ENCODE measurements at places on chromosomes 5 and 9.

- no peak for DNase-seq
Observed at GRCh38 chr5:173479711-173480110, 136.7 kb downstream of the BOD1 start.

- no peak for DNase-seq
Observed at GRCh38 chr5:119342406-119342805, 13.4 kb upstream of the TNFAIP8 start.

GRCh38 chr5:168066536-168067208 is 224.8 kb upstream of the WWC1 start:
- DNase-seq = no peak

DNA sequence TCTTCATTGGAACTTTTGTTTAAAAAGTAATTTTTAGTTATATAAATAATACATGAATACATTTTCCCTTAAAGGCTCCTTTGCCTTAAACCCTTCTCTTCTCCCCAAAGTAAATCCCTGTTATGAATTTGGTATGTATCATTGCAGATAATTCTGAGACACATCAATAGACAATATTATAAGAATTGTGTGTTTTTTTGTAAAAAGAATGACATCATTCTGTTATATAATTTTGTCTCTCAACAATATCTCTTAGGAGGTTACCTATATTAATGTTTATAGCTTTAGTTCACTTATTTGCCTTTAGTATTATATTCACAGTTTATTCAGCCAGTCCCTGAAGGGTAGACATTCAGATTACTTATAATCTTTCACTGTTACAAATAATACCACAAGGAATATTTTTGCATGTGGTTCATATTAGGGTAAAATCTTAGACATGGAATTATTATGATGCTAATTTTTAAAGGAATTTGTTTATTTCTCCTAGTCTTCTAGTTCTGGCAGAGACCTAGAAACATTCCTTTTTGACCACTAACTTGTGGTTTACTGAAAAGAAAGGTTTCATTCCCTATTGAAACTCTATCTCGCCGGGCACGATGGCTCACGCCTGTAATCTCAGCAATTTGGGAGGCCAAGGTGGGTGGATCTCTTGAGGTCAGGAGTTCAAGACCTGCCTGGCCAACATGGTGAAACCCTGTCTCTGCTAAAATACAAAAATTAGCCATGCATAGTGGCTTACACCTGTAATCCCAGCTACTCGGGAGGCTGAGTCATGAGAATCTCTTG is 105.6 kb downstream of the KCTD16 start:
- no peak for DNase-seq

- no peak for DNase-seq
Observed at GRCh38 chr5:34932947-34933346, 3.6 kb downstream of the DNAJC21 start.

GRCh38 chr9:69822116-69822750 is 1.6 kb downstream of the CFAP95 start:
- no peak for DNase-seq

GRCh38 chr9:105500108-105500766 is 52.4 kb downstream of the FSD1L start:
- DNase-seq = no peak

GRCh38 chr9:118644066-118644465 is 725.2 kb downstream of the BRINP1 start:
- DNase-seq = no peak

DNA sequence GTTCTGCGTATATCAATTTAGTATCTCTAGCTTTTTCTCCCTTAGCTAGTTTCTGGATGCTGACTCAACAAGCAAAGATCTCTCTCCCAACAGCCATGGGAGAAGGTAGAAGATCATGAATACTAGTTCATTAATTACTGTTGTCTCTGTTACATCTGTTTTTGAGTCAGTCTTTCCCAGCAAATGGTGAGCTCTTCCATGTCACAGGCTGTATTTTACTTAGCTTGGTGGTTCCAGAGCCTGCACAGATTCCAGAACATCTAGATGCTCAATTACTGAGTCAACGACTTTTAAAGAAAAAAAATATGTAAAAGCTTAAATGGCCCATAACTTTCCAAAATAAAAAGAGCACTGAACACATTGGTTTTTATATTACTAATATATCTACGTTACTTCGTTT is 307.2 kb downstream of the NSG2 start:
- DNase-seq = no peak

DNA sequence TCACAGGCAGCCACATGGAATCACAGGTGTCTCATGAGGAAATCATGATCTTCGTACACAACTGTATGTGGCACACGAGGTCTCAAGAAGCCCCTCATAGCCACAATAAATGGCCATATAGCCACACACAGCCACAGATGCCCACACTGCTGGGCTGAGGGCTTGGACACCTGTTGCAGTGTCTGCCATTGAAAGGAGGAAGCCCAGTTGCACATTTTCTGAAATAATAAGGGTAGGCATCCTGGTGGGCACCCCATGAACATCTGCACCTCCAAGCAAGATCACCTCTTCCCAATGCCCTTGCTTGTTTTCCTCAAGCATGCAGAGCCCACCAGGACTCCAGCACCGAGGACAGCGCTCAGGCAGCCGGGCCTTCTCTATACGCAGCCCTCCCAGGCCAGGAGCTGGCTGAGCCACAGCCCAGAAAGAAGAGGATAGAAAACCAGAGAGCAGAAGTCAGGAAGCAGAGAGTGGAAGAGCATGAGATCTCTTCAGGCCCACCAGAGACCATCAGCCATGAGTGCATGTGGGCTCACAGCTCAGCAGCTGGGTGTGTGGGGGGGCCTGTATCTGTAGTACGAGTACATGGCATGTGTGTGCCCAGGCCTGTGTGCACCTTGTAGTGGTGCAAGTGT is 1.0 kb upstream of the ACSL6 start:
- no peak for DNase-seq

DNA sequence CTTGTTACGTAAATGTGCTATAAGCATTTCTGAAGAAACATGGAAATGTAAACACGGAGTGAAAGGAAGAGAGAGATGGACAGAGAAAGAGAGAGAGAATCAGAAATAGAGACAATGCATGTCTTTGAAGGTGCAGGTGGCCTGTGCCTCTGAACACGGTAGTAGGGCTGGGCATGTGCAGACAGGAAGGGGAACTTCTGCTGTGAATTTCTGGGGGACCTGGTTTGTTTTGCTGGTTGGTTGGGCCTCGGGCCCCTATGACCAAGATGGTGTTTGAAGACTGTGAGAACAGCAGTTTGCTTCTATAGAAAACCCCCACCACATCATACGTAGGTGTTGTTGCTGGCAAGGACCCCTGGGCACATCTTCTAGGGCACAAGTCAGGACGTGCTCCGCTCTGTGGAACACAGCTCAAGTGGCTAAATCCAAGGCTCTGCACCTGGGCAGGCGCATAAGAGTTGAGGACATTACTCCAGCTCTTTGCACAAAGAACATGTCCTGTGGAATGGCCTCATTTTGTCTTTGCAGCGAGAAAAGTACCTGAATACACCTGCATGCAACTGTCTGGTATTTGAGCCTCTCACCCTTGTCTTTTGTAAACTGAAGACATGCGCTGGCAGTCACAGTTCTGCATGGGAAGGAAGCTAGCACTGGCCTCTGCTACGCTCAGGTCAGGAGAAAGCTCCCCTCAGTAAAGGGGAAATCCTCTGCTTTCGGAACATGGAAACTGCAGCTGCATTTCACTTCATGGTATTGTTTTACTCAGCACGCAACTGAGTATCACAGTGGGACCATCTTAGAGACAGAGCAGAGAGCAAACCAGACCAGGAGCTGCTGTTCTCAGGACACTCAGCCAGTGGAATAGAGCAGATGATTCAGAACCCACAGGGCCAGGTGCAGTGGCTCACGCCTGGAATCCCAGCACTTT is 2.7 kb downstream of the OR2V2 start:
- DNase-seq = no peak

GRCh38 chr5:124665625-124666024 is 80.8 kb downstream of the ZNF608 start:
- no peak for DNase-seq

DNA sequence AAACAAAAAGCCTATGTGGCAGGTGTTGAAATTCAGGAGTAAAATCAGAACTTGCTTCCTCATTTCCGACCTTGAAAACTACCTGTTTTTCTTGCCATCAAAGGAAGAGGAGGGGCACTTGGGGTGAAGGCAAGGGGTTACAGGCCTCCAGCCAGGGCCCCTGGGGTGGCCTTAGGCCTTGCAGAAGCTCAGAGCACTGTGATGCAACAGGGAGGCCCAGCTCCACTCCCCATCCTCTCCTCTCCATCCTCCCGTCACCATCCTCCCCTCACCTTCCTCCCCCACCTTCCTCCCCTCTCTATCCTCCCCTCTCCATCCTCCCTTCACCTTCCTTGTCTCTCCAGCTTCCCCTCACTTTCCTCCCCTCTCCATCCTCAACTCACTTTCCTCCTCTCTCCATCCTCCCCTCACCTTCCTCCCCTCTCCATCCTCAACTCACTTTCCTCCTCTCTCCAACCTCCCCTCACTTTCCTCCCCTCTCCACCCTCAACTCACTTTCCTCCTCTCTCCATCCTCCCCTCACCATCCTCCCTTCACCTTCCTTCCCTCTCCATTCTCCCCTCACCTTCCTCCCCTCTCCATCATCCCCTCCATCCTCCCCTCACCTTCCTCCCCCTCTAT is 111.6 kb downstream of the WNK2 start:
- no peak for DNase-seq

DNA sequence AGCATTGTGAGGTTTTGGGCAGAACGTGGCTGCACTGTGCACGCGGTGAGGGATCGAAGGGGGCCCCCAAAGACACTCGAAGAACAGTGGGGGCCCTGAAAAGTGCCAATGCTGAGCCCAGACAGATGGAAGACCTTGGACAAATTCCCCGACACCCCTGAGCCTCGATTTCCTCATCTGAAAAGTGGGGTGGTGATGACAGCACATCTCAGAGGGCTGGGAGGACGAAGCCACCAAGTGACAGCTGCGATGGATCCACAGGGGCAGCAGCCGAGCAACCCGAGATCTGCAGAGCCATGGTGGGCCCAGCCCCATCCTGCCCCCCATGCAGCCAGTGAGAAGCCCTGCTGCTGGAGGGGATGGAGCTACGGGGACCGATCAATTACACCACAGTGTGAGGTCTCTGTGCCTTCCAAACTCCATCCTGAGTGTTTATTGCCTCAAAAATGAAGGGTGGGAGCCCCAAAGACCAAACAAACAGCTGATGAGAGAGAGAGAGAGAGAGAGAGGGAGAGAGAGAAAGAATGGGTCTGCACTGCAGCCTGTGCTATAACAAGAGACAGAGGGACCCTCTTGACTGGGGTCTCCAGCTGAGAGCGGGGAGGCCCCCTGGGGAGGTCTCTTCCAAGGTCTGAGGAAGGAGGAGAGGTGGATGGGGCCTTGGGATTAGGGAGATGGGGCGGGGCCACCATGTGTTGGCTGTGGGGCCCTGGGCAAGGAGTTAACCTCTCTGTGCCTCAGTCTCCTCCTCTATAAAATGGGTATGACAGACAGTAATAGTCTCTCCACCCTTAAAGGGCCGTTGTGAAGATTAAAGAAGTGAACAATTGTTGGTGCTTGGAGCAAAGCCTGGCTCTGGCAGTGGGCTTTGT is 134.4 kb upstream of the IER5L start:
- DNase-seq = no peak

GRCh38 chr5:126007841-126008240 is 415.4 kb upstream of the GRAMD2B start:
- no peak for DNase-seq

DNA sequence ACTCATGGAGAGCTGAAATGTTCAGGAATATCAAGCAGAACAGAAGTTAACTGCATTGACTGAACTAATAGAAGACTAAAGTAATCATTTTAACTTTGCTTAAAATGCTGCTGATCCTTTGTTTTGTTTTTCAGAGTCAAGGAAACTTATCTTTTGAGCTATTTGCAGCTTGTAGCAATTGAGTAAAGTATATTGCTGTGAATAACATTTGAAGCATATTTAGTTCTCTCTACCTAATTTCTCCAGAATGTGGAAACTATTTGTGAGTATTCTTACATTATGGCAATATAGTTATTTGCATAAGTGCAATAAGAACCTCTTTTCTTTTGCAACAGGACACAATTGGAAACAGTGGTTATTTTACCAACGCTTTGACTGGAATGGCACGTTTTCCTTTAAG is 5.3 kb upstream of the SOX30 start:
- no peak for DNase-seq

- DNase-seq = no peak
Observed at GRCh38 chr9:27369591-27369990, 72.6 kb upstream of the EQTN start.

DNA sequence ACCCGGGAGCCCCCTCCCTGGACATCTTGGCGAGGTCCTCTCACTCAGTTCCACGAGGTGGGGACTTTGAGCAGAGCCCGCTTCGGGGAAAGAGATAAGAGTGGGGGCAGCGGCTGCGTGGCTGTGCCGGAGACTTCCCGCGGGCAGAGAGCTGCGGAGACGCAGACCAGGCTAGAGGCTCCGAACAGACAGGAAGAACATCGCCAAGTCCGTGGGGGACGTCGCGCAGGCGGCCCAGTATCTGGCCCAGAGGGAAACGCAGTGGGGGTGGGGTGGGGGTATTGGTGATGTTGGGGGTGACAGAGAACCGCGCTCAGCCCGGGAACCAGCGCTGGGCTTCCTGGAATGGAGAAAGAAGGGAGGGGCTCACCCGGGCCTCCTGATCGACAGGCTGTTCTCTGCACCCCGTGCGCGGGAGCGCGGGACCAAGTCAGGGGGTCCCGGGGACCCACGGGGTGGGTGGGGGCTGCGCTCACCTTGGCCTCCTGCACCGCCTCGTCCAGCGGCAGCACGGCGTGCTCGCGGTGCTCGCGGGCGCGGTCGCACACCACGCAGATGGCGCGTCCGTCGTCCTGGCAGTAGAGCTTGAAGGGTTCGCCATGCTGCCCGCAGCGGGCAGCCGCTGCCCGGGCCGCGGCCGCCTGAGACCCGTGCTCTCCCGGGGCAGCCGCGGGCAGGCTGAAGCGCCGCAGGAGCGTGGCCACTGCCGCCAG is 727 bp downstream of the TRIM7 start:
- no peak for DNase-seq

- DNase-seq = no peak
Observed at GRCh38 chr9:76717176-76717575, 47.1 kb upstream of the PCA3 start.

GRCh38 chr5:74567411-74567995 is 73.0 kb downstream of the ENC1 start:
- no peak for DNase-seq

DNA sequence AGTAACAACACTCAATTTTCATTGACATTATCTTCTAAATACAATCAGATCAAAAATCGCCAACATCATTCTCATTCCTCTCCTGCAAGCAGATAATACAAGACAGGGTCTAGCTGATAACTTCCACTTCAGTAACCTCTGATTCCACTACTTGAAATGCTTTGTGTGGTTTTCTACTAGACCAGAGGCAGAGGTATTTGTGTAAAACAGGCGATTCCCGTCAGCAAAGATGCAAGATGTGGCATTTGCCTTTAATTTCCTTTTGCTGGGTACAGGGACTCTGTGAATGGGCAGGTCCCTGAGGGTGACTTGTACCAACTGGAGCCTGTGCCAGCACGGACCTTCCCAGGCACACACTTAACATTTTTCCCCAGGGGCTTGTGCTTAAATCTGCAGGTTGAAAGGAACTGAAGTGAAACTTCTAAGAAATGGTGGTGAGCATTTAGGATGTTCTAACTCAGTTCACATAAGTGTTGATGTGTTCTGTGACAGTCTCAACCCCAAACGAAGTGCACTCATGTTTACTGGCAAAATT is 625.5 kb upstream of the WWC1 start:
- DNase-seq = no peak

- no peak for DNase-seq
Observed at GRCh38 chr5:9632495-9632894, 2.3 kb upstream of the TAS2R1 start.
